ENCODE measurements at places on chromosomes 11 and 22.

DNA sequence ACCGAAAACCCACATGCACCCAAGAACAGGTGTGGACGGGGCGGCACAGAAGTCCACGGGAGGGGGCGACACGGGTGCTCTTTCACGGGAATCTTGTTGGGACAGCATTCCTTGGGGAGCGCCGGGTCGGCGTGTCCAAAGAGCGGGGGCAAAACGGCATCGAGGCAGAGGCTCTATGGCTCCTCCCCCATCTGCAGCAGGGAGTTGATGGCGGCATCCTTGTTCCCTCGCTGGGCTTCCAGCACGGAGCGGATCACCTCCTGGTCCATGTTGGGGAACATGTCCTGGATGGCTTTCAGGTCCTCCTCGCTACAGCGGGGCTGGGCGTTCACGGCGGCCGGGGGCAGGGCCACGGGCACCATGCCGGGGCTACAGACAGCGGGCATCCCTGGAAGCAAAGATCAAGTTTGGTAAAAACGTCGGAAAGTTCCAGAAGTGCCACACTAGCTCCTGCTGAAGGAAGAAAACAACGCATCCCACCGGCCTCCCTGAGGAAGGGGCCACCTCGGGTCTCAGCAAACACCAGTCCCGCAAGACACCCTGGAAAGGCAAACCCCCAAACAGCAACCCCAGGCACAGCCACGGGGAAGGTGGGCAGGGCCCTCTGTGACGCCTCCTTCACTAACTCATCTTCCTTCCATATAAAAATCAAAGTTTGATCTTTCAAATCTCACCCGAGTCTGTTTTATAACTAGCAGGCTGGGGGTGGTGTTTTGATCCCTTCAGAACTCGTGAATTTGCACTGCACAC lies 32.4 kb downstream of the TOLLIP start:
- no peak for DNase-seq

DNA sequence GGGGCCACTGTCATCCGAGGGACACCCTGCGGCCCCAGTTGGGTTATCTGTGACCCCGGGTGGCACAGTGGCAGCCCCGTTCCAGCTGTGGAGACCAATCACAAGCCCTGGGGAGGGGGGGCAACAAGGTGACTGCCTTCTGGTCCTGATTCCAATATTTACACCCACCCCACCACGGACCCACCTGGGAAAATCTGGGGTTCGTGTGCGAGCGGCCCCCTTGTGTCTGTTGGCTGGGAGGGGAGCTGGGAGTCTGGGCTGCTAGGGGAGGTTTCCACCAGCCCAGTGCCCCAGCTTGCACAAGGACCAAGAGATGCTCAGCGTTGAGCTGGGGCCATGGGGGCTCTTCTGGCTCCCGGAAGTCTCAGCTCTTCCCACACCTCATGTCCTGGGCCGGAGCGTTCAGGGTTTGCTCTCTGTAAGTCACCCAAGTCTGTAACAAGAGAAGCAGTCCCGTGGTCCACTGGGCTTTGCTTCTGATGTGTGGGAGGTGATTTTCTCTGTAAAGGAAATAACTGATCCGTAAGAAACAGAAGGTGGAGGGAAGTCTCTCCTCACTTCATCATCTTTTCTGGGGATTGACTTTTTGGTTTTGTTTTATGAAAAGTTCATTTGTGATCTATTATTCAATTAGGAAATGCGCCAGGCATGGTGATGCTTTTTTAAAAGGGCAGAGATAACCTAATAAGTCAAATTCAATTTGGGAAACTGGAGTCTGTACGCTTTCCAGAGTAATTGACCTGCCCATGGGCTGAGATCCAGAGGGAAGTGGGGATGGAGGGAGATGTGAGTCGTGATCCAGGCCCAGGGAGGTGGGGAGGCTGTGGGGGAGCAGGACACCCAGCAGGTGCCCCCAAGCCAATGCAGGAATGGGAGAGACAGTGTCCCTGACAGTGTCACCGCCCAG lies 22.4 kb upstream of the GAL start:
- no peak for DNase-seq

DNA sequence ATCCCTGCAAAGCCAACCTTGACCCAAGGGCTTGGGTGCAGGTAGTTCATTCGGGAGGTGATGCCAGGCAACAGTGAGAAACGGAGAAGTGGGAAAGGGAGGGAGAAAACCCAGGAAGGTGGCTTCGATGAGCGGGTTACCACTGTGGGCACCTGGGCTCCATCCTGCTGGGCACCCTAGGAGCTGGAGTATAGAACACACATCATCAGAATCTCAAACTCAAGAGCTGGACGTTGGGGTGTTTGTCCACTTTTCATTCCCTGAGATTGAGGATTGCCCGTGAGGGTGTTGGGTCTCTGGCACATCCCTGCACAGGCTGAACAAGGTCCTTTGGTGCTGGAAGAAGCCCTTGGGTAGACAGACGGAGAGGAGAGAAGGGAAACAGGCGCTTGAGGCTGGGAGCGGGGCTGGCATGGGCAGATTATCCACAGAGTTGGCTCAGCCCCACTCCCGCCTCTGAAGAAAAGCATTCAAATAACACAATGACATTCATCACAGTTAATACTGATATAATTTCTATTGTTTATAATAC lies 70.4 kb downstream of the LRRC32 start:
- no peak for DNase-seq

DNA sequence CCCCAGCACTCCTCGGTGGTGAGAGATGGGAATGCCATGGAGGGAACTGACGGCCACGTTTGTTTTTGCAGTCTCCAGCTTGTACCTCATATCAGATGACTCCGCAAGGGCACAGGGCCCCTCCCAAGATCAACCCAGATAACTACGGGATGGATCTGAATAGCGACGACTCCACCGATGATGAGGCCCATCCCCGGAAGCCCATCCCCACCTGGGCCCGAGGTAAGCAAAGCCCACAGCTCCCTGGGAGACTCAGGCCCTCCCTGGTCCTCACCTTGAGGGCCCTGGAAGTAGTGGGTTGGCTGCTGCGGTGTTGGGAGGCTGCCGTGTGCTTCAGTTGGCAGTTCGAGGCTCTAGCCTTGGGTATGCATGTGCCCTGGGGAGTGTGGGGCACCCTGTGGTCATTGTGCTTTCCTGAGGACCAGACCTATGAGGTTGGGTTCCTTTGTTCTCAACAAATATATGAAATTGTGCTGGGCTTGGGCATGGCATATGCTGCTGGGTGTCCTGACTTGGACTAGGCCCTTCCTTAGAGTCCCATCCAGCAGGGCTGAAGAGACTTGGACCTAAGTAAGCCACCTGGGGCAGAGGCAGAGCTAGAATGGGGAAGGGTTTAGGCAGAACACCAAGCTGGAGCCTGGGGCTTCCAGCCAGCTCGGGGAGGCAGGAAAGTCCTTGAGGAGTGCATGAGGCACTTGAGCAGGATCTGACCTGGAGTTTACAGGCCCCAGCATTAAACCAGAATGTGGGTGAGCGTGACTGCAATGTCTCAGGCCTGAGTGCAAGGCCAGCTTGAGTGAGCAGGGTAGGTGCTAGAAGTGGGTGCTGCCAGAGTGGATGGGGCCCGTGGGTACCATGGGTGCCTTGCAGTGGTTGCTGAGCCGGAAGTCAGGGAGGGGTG lies 26.4 kb downstream of the INCENP start:
- DNase-seq, result no peak

- peak; percentile 91 for DNase-seq
Observed at GRCh38 chr11:66842896-66843775, at the start of gene RCE1. Gene RCE1 (plus strand): TSS chr11:66843441. CDS start chr11:66843456, 15 bp downstream.
